ENCODE measurements at places on chromosomes 13 and 19.
A peak's percentile ranks its signal among the peaks of the same experiment; 100 is the strongest.

DNA sequence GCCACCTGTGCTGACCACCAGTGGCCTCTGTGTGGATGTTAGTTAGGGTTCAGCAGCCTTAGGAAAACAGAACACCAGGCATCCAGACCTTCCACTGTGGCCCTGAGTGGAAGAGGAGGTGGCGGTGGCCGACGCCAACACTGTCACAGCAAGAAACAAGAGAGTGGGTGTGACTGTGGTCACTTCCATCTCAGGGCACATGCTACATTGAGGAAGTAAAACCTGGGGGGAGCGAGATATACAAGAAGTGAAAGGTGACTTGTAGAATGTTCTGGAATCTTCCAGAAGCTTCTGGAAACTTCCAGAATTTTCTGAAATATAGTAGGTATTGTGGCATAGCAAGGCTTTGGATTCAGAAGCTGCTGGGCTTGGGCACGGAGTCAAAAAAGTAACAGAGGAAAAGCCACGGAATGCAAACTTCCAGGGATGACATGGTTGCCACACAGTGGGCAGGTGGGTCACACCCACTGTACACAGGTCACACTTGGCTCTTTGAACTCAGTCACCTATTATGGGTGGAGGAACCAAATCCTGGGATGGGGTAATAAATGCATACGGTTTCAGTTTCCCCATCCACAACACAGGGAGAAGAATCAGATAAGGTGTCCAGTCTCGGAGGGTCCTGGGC, 24.3 kb downstream of the GNG7 start:
- DNase-seq, result no peak

DNA sequence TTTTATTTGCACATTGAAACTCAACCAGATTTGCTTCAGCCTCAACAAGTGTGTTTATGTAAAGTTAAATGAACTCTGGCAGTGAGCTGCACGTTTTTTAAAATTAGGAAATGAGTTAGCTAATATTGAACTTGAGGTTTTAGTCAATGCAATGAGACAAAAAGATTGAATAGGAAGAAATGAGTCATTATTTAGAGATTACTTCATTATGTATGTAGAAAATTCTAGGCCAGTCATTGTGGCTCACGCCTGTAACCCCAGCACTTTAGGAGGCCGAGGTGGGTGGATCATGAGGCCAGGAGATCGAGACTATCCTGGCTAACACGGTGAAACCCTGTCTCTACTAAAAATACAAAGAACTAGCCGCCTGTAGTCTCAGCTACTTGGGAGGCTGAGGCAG, 22.8 kb upstream of the CD70 start:
- no peak for DNase-seq

- no peak for DNase-seq
Measured at GRCh38 chr13:20388184-20388583, 137.5 kb downstream of the CRYL1 start.

DNA sequence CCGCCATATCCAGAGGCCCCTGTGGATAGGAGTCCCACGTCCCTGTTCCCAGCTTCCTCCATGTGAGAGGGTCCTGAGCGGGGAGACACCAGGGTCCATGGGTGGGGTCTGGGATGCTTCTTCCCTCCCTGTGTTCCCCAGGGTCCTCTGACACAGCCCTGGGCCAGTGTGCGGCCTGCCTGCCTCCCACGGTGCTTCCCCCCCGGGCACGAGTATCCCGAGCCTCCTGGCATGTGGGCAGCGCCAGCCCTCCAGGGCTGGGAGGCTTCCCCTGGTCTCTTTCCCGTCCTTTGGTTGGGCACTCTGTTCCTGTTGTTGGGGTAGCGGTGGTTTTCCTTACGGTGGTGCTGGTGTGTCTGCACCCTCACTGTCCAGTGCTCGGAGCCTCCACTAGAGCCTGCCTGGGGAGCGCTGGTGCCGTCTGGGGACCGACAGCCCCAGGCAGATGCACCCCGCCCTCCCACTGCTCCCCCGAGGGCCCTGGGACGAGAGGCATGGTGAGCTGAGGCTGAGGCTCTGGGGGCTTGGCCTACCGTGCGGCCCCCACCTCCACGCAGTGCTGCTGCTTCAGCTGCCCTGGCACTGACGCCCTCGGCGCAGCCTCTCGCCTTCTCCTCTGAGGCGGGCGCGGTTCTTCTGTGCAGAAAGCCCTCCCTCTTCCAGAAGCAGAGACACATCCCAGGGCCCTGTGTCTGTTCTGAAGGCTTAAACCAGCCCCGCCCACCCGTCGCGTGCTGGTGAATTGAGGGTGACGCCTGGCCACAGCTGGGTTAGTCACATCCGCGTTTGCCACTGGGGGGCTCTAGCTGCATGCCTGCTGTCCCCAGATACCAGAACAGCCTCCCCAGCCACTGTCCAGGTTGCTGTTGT, 27.9 kb downstream of the PLEKHJ1 start:
- DNase-seq, result no peak

GRCh38 chr19:19034204-19034624, 811 bp downstream of the ARMC6 start:
- peak; percentile 84 for DNase-seq

DNA sequence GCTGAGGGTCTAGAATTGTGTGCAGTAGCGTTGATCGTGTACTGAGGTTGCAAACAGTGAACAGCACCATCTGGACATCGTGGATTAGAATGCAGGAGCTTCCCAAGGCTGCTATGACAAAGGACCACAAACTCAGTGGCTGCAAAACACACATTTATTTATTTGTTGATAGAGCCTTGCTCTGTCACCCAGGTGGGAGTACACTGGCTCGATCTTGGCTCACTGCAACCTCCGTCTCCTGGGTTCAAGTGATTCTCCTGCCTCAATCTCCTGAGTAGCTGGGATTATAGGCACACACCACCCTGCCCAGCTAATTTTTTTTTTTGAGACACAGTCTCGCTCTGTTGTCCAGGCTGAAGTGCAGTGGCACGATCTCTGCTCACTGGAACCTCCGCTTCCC, 2.3 kb upstream of the UHRF1 start:
- no peak for DNase-seq

Data from H54 (cell line).